ENCODE measurements at places on chromosomes 1 and 21.

DNA sequence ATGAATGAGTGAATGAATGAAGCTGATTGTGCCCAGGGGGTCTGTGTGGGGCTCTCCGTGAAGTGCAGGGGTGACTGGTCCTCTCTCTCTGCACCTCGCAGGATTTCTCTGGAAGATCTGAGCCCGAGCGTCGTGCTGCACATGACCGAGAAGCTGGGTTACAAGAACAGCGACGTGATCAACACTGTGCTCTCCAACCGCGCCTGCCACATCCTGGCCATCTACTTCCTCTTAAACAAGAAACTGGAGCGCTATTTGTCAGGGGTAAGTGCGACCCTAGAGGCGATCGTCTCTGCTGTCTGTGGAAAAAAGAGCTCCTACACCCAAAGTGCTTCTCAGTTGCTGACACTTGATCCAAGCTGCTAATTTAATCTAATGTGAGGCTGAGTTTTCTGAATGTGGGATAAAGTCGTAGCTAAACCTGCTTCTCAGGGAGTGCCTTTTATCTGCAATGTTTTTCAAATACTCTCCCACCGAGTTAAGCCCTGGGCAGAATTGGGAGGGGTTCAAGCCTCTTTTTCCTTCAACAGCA lies 101.7 kb downstream of the HUNK start:
- DNase-seq = no peak

DNA sequence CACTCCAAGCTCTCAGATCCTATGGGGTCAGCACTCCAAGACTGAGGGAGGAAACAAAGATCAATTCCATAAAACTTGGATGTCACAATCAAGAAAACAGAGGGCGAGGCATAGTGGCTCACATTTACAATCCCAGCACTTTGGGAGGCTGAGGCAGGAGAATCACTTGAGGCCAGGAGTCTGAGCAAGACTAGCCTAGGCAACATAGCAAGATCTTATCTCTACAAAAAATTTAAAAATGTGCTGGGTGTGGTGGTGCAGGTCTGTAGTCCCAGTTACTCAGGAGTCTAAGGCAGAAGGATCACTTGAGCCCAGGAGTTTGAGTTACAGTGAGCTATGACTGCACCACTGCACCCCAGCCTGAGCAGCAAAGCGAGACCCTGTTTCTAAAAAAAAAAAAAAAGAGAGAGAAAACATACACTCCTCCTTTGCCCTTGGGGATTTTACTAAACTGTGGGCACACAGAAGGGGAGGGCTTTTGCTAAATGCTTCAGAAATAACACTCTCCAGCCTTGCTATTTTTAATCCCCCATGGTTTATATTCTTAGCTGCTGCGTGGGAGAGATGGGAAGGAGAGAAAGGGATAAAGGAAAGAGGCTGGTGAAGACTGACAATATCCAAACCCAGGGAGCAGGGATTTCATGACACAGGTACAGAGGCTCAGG lies 18.1 kb downstream of the ARHGEF2 start:
- DNase-seq = no peak

GRCh38 chr1:89260042-89260441 lies 12.6 kb downstream of the GBP5 start:
- DNase-seq = no peak

GRCh38 chr1:210696709-210697108 lies 368.0 kb downstream of the HHAT start:
- no peak for DNase-seq

- no peak for DNase-seq
Observed at GRCh38 chr21:44354775-44355771, 1.7 kb downstream of the TRPM2 start.

GRCh38 chr1:9190234-9190633 lies 44.3 kb upstream of the H6PD start:
- DNase-seq = no peak

DNA sequence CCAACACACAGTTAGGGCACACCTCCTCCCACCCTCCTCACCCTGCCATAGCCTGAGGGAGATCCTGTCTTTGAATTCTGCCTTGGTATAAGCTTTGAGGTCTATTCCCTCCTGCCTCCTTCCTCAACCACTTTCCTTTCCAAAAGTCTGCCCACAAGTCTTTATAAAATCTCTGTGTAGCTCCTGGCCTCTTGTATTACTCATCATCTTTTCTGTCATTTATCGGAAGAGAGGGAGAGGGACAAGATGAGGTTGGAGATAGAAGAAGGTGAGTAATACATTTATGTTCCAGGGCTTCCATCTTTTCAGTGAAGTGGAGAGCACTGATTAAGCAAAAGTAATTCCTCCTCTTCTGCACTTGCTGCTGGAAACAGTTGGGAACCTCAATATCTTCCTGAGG lies 30.5 kb upstream of the EFCAB14 start:
- no peak for DNase-seq

GRCh38 chr1:201053155-201053860 lies 29.8 kb upstream of the KIF21B start:
- no peak for DNase-seq

- DNase-seq = no peak
Observed at GRCh38 chr1:81135524-81135923, 665.2 kb upstream of the ADGRL2 start.

DNA sequence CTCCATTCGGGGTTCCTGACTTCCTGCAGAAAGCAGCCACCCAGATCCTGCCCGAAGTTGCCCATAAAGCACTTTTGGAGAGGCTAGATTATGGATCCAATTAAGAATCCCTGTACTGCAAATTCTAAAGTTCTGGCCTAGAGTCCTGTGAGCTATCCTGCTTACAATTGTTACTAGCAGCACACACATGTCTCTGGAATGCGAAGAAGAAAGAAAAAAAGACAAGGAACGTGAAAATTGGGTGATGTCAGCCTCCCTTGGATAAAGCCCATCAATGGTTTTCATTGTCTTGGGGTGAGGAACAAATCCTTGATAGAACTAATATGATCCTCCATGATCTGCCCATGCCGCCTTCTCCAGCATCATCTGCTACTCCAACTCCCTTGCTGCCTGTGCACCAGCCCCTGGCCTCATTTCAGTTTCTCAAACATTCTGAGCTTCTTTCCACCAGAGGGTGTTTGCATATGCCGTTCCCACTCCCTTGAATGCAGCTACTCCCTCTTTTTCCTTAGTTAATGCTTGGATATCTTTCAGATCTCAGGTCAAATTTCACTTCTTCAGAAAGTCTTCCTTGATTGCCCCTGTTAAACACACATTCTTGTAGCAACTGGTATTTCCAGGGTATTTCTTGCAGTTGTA lies 94.0 kb downstream of the ST6GALNAC5 start:
- no peak for DNase-seq

GRCh38 chr1:205662135-205662738 lies 18.1 kb downstream of the SLC45A3 start:
- no peak for DNase-seq

DNA sequence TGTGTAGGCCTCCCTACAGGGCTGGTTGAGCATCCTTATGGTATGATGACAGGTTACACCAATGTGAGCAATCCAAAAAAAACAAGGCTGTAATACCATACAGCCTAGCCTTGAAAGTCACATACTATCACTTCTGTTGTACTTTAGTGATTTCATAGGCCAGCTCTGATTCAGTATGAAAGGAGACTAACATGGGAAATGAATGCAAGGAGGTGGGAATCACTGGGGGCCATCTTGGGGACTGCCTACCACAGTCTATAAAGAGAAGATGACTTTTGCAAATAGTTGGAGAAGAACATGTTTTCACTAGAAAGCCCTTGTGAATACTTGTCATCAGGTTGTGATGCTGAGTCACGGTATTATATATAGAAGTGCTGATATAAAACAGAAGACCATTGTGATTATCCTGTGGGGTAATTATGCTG lies 270.7 kb downstream of the S1PR1 start:
- no peak for DNase-seq

- no peak for DNase-seq
Observed at GRCh38 chr1:43036932-43037331, 78.3 kb upstream of the SLC2A1 start.

- DNase-seq = no peak
Observed at GRCh38 chr1:210361665-210362064, 33.0 kb downstream of the HHAT start.

- DNase-seq = no peak
Observed at GRCh38 chr1:153174624-153175023, 23.9 kb upstream of the SPRR2G start.
